Non-pigmented ciliary epithelial cell (primary cell): ENCODE measurements at places on chromosomes 16 and 17.

DNA sequence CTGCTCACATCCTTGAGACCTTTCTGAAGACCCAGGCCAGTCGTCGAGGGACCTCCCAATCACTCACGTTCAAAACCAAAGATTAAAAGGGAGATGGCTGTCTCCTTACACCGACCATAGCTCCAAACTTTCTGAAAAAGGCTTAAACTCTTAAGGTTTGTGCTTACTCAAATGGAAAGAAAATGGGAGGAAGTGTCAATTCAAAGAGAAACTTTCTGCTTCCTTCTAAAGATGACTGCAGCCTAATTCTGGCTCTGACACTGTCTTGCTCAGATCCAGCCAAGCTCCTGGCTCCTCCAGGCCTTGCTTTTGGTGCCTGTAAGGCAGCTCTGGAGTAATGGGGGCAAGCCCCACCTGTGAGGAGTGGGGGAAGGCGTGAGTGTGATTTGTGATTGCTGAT lies 54.9 kb upstream of the WSB1 start:
- no peak for DNase-seq

DNA sequence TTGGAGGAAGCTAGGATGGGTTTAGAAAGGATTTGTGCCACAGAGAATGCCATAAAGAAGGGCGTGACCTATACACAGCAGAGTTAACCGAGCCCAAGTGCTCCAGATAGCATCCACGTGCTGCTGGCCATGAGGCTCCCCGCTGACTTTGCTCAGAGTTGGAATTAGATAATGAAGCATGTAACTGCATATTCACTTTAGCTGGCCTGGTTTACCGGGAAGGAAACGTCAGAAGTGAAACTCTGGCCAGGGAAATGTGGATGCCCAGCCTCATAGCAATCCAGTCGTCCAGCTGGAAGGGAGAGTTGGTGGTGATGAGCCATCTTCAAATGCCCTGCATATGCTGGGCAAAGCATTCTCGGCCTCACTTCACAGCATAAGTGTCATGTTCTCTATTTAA lies 6.1 kb downstream of the KRT35 start:
- DNase-seq: no peak

DNA sequence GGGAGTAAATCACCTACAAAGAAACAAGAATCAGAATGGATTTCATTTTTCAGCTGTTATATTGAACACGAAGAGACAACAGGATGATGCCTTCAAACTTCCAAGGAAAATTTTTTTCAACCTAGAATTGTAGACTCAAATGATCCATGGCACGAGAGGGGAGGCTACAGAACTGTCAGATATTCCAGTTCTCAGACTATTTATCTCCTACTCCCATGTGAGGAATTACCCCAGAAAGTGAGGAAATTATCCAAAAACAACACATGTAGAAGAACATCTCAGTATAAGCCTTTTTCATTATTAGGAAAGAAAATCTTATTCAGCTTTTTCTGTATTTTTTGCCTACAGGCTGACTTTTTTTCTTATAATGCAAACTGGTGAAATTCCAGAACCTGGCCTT lies 5.5 kb upstream of the ASGR2 start:
- no peak for DNase-seq

DNA sequence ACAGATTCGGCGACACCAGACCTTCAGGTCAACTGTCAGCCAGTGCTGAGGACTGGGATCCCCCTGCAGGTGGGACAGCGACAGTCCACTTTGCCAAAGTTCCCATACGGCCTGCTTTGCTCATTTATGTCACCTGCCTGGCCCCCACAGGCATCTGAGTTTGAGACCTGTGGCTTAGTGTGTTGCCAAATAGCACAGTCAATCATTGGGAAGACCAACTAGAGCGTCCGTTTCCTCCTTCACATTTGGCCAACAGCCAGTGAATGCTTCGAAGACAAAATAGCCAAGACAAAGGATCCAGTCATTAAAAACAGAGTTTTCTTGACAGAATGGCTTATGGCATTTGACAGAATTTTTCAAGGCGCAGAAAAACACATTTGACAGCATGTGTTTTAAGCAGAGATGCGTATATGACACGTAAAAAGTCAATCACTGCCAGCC lies 113.8 kb downstream of the ABCC12 start:
- no peak for DNase-seq

- DNase-seq: no peak
Observed at GRCh38 chr17:17573912-17574311, 17.6 kb downstream of the PEMT start.

GRCh38 chr16:82695806-82696205 lies 69.0 kb downstream of the CDH13 start:
- no peak for DNase-seq

- no peak for DNase-seq
Observed at GRCh38 chr17:42399121-42399520, 10.9 kb upstream of the STAT3 start.

DNA sequence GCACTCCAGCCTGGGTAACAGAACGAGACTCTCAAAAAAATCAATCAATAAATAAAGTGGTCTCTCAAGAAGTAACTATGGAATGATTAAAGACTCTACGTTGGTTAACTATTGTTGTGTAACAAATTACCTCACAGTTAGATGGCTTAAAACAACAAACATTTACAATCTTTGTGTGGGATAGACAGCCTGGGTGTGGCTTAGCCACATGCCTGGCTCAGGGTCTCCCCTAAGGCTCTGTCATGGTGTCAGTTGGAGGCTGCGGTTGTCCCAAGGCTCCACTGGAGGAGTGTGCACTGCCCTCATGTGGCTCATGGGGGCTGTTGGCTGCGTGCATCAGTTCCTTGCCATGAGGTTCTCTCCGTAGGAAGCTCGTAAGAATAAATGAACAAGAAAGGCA lies 294.5 kb downstream of the SNX29 start:
- no peak for DNase-seq

DNA sequence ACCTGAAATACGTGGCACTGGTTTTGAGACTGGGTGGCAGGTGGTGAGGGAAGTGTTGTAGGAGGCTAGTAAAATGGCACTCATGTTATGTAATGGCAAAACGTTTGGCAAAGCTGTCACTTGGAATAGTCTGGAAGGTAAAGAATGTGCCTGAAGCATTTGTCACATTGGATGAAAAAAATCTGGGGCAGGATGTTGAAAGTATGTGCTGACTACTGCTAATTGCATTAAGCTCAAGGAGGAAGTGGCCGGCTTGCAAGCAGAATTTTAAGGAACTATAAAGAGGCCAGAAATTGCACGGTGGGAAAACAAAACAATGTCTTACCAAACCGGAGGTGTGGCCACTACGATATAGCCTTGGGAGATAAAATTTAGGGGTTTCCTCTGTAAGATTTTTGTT lies 26.6 kb upstream of the NLRP1 start:
- no peak for DNase-seq

DNA sequence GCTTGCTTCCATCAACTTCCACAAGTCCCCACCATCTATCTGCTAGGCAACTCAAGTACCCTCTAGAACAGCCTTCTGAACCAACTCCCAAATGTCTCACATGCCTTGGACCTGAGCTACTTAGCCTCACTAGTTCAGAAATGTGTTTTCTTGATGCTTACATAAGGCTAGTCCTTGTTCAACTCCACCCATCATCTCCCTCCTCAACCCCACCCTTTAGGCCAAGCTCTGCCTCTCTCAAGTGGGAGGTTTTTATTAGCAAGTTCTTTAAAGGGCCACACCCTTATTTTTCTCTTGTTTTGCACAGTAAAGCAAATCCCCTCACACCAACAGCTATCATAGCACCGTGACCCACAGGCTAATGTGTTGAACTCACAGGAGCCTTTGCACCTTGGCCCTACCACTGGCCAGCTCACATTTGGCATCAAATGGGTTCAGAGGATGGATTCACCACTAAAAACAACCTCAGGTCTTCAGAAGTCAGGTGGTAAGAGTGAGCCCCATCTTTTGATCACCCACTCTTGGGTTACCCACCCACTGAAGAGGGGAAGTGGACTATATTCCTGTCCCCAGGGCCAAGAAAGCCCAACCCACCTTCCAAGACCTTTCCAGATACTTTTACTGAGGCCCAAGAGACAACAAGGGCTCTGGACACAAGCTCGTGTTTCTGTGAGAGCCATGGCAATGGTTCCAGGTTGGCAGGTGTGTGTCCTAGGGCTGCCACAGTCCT lies 12.2 kb downstream of the PIK3R5 start:
- DNase-seq: no peak

DNA sequence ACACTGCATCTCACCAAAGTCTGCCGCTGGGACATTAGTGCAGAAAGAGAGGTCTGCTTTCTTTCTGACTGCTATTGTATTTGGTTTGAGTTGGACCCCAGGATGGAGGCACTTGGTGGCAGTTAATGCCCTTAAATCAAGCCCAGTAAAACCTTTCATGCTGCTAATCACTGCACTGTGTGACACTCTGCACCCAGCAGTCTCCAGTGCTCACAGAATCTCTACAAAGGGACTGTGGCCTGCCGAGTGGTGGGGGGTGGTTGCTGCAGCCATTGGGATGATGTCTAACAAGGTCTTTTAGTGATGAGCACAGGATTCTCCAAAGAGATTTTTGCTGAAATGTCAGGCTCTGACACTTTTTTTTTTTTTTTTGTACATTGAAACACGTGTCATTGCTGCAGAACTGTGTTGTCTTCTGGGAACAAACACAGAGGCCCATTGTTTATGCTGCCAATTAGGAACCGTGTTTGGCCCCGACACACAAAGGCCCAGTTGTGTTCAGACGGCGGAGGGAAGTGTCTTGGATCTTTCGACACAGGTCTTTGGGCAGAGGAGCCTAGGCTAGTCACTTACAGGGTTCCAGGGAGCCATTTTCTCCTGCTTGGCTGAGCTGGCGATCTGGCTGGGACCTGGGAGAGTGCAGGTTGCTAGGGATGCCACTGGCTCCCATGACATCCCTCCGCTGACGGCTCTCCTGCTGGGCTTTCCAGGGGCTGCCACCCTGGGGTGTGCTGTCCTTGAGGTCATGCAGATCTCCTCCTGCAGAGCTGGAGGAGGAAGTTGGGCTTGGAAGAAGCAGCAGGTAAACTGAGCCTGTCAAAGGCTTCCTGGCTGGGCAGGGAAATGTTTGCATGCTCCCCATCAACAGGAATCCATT lies 16.2 kb upstream of the TNRC6C start:
- no peak for DNase-seq

- DNase-seq: no peak
Observed at GRCh38 chr17:44933824-44934744, 13.5 kb downstream of the KIF18B start.

DNA sequence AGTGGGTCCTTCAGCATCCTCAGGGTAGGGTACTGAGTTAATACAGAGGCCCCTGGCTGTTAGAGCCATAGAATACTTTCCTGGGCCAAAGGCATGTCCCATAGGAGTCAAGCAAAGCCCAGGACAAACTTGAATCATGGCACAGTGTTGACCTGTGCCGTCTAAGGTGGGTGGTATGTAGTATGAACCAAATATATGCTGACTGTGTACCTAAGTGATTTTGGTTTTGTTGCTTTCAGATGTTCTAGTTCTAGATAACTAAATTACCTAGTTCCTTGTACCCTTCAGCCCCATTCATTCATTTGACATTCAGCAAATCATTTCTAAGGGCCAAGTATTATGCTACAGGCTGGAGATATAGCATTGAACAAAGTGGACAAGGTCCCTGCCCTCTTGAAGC lies 61.3 kb upstream of the GPRC5B start:
- DNase-seq: no peak

DNA sequence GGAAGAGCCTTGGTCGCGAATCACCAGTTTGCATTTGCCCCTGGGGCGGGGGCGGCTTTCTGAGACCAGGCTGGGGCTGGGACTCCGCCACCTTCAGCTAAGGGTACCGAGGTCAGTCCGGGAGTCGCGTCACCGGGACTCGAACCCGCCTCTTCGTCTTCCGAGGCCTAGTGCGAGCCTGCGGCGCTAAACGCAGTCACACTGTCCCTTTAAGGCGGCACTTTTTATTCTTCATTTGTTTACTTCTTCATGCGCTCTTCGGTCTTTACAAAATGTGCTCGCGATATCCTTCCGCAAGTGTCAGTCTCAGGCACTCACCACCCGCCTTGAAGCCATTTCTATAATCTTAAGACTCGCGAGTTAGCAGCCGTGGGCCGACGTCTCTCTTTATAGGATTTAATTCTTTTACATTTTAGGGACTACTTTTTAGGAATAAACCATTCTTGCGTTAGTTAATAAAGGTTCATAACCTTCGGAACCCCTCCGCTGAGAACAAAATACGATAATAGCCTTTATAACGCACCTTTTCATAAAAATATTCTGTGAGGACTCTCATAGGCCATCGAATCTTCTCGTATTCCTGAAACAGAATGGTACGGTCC lies 593 bp upstream of the HEXIM1 start:
- DNase-seq: no peak

DNA sequence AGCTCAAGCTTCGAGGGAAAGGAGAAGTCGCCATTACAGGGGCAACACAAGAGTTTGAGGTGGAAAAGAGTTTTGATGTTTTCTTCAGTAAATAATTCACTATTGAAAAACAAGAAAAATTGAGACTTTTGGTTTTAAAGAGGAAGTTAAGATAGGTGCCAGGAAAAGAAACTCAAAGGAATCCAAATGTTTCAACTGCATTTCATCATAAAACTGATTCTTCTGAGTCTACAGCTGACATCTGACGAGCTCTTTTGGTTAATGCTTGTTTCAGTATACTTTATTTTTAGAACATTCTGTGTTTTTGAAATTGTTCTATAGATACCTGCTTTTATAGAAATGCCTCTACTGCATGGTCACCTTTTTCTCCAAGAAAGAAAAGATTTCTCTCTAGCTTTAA lies 54.0 kb downstream of the ERN1 start:
- no peak for DNase-seq

- DNase-seq: no peak
Observed at GRCh38 chr16:56910112-56910511, 21.8 kb upstream of the HERPUD1 start.

- DNase-seq: no peak
Observed at GRCh38 chr17:38741461-38741860, 6.7 kb downstream of the PCGF2 start.

- DNase-seq: no peak
Observed at GRCh38 chr16:57532266-57532625, 4.1 kb downstream of the CCDC102A start.

GRCh38 chr17:72634621-72635020 lies 457.9 kb downstream of the SLC39A11 start:
- DNase-seq: no peak

GRCh38 chr17:2455956-2456355 lies 55.1 kb upstream of the MNT start:
- no peak for DNase-seq

DNA sequence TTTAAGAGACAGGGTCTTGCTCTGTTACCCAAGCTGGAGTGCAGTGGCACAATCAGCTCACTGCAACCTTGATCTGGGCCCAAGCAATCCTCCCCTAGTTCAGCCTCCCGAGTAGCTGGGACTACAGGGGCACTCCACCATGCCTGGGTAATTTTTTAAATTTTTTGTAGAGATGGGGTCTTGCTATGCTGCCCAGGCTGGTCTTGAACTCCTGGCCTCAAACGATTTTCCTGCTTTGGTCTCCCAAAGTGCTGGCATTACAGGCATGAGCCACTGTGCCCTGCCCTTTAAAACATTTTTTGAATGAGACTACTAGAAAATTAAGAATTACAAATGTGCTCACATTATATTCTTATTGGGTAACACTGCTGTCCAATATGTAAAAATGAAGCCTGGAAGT lies 161.7 kb upstream of the FAM20A start:
- DNase-seq: no peak

GRCh38 chr16:15548482-15548891 lies 94.5 kb downstream of the MARF1 start:
- DNase-seq: no peak

GRCh38 chr16:35687781-35688180 lies 2228.4 kb downstream of the TP53TG3F start:
- no peak for DNase-seq

GRCh38 chr17:9313346-9313745 lies 262.3 kb downstream of the STX8 start:
- no peak for DNase-seq

- no peak for DNase-seq
Observed at GRCh38 chr16:86554599-86554916, 477 bp downstream of the MTHFSD start.
